ENCODE measurements at places on chromosomes 13 and 19. TPM values are rescaled to one million over a fixed set of nuclear protein-coding genes. Genes with fewer than 3 reads are reported as not detected.

- DNase-seq = no peak
Observed at GRCh38 chr13:31477961-31478360, 261.4 kb upstream of the RXFP2 start.

DNA sequence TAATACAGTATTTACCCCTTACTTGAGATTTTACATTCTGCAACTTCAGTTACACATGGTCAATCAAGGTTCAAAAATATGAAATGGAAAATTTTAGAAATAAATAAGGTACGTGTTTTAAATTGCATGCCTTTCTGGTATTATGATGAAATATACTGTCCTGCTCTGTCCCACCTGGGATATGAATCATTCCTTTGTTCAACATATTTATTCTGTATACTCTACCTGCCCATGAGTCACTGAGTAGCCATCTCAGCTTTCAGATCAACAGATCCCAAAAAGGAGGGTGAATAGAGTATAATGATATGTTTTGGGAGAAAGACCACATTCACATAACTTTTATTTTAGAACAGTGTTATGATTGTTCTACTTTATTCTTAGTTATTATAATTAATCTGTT, 37.8 kb downstream of the STOML3 start:
- no peak for DNase-seq

GRCh38 chr13:106981051-106981450, 413.1 kb upstream of the ARGLU1 start:
- no peak for DNase-seq

- no peak for DNase-seq
Observed at GRCh38 chr13:39957868-39958677, 302.6 kb downstream of the COG6 start.

- DNase-seq = no peak
Observed at GRCh38 chr13:73293913-73294523, 235.2 kb downstream of the KLF5 start.

DNA sequence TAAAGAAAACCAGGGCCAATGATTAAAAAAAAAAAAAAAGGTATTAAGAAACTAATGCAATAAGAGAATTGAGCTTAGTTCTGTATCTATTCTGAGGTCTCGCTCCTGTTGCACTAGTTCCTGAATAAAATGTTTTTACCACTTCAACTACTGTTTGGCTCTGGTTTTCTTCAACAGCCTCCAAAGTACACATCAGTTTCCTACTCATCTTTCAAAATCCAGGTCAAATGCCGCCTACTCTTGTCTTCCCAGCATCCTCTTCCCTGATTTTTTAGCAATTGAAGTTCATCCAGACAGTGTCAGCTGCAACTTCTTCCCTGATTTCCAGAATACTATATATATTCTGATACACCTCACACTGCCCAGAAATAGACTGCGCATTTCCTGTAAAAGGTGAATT, 1.4 kb upstream of the RCBTB1 start:
- DNase-seq = no peak

The OR10H1 gene
- total RNA-seq = not detected

The KLK12 gene
- not detected for total RNA-seq

The TUBA3C gene
- not detected for total RNA-seq

The KIR2DL1 gene
- not detected for total RNA-seq

The IL12RB1 gene
- not detected for total RNA-seq

DNA sequence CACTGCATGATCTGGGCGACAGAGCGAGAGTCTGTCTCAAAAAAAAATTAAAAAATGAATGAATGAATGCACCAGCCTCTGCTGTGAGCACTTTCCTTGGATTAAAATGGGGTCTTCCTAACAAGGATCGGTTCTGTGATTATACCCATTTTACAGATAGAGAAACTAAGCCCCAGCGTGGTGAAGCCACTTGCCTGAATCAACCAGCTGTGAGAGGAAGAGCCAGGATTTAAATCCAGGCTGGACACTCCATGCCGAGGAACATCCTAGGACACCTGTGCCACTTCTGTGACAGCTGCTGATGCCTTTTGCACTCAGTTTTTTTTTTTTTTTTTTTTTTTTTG, 14.1 kb downstream of the TLE5 start:
- DNase-seq = no peak

The ZIM2 gene
- total RNA-seq = not detected

- no peak for DNase-seq
Observed at GRCh38 chr19:28372576-28373247, 840.2 kb downstream of the UQCRFS1 start.

- no peak for DNase-seq
Observed at GRCh38 chr13:30409886-30410704, 12.2 kb upstream of the UBE2L5 start.

The PNMA8B gene
- total RNA-seq = not detected

GRCh38 chr19:29525901-29526729, at the start of gene VSTM2B:
VSTM2B (plus strand) TSS chr19:29525994; CDS start chr19:29526584, 590 bp downstream.
- DNase-seq = no peak

- DNase-seq = peak; percentile 16
Observed at GRCh38 chr13:76696370-76696769, 189.8 kb downstream of the KCTD12 start.

DNA sequence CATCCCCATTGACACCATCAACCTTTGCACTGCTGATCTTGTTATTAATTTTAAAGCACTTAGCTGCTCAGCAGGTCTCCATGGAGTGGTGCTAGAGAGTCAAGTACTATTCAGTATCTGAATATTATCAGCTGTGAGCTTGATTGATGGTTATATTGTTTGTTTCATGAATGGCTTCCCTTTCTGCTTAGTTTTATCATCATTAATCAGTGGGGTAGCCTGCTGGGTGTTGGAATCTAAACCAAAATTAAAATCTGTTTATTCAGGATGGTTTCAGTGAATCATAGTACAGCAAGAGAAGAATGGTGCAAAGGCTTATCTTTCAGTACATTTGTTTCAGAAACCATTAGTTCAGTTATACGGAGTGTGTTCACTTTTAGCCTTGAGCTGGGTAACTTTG, 42.5 kb upstream of the SCEL start:
- no peak for DNase-seq

The HIPK4 gene
- not detected for total RNA-seq

DNA sequence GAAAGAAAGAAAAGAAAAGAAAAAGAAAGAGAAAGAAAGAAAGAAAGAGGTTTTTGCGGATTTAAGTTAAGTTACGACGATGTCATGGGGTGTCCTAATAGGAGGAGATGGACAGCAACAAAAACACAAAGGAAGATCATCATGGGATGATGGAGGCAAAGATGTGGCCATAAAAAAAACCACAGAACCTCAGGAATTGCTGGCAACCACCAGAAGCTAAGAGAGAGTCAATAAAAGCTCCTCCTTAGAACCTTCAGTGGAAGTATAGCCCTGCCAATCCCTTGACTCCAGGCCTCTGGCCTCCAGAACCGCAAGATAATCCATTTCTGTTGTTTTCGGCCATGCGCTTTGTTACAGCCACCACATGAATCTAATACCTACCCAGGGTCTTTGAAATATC, 11.5 kb downstream of the PLEKHA4 start:
- DNase-seq = no peak
